Activated CD4-positive, alpha-beta memory T cell treated with anti-CD3 and anti-CD28 coated beads for 36 hours (primary cell): ENCODE measurements at places on chromosomes 7 and 10. TPM values are rescaled to one million over a fixed set of nuclear protein-coding genes. Genes with fewer than 3 reads are reported as not detected.

DNA sequence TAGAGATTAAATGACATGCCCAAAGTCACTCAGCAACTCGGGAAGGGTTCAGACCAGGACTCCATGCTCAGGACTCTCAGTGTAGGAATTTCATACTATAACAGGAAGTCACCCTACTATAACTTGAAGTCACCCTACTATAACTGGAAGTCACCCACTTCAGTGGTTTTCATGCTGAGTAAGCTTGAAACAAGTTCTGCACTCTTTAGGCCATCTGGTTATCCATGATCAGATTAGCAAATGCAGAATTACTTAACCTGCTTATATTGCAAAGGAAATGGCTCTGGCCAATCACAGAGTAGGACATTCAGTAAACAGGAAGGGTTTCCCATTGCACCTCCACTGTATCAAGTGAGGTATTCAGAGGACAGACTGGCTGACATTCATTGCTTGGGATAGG, 1240.4 kb downstream of the GATA3 start:
- no peak overlapping the region for H3K4me3 ChIP-seq
- no peak for DNase-seq
- no peaks in the 10 kb centered on the region for H3K36me3 ChIP-seq

DNA sequence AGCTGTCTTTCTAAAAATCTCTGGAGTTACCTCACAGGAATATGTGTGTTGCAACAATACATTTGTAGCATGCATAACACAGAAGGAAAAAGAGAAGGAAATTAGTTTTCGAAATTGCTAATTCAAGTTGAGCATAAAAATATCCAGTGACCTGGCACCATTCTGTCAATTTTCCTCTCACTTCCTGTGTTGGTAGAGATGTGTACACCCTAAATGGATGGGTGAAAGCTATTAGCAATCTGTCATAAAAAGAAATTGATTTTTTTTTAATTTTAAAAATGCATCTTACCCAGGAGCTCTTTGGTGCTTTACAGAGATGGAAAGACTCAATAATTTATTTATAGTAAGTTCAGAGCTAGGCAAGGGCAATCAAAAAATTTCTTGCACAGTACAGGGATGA, 333.3 kb upstream of the TMEM229A start:
- H3K4me3 ChIP-seq: no peak overlapping the region
- no peaks in the 10 kb centered on the region for H3K4me1 ChIP-seq
- no peaks in the 10 kb centered on the region for H3K27me3 ChIP-seq
- H3K27ac ChIP-seq: no peak overlapping the region
- DNase-seq: no peak

DNA sequence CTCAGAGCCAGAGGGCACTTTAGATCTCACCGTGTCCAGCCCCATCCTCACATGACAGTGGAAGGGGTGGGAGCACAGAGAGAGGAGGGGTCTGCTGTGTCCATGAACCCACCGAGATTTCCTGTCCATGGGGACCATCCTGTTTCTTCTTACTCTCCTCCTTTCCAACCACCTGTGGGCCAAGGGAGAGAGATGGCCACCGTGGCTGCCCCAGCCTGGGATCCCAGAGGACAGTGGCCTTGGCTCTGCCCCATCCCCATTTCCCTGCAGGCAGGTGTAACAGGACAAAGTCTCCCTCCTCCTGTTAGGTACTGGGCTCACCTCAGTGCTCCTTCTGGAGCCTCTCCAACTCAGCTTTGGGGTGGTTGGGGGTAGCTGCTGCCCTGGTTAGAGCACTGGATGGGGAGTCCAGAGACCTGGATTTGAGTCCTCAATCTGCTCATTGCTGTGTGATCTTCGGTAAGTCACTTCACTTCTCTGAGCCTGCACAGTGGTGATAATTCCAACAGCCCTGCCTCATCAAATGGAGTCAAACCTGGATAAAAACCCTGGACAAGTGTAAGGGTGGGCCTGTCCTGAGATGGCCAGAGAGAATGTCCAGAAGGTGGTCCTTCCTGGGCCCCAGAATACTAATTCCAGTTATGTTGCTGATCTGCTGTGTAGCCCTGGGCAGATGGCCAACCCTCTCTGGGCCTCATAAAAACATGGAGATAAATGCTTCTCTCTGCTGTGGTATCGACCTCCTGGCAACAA, 17.8 kb upstream of the PCBD1 start:
- no peak for DNase-seq
- no peaks in the 10 kb centered on the region for H3K4me1 ChIP-seq
- no peak overlapping the region for H3K27ac ChIP-seq
- H3K27me3 ChIP-seq: no peaks in the 10 kb centered on the region

DNA sequence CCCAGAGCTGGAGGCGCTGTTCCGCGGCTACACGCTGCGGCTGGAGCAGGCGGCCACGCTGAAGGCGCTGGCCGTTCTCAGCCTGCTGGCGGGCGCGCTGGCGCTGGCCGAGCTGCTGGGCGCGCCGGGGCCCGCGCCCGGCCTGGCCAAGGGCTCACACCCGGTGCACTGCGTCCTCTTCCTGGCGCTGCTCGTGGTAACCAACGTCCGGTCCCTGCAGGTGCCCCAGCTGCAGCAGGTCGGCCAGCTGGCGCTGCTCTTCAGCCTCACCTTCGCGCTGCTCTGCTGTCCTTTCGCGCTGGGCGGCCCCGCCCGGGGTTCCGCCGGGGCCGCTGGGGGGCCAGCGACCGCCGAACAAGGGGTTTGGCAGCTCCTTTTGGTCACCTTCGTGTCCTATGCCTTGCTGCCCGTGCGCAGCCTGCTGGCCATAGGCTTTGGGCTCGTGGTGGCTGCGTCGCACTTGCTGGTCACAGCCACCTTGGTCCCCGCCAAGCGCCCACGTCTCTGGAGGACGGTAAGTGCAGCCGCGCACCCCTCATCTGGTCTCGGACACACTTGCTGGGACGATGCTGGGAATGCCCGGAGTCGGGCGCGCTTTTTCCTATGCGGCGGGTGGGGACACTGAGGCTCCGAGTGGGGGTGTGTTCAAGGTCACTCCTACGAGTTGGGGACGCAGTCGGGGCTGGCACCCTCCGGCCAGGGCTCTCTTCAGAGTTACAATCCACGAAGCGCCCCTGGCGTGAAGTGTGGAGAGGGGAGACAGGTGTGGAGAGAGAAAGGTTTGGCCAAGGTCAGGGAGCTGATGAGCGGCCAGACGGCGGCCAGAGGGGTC, 717 bp downstream of the ADCY1 start:
- H3K36me3 ChIP-seq: no peaks in the 10 kb centered on the region
- DNase-seq: no peak
- H3K27ac ChIP-seq: no peak overlapping the region
- H3K4me3 ChIP-seq: no peak overlapping the region
- no peaks in the 10 kb centered on the region for H3K4me1 ChIP-seq

DNA sequence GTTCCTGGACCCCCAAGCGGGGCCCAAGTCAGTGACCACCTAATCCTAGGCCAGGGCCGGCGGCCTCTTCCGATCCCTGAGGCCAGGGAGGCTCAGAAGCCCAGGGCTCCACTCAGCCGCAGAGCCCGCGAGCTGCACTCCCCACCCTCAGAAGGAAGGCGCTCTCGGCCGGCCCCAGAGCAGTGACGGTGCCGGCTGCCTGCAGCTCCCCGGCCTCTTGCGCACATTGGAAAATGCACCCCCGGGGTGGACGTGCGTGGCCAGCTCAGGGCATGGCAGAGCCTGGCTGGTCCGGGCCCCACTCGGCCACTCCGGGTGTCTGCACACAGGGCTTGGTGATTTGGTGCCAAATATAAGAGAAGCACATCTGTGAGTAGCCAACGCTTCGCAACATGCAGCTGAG, 269.1 kb downstream of the PTPRN2 start:
- DNase-seq: no peak
- no peaks in the 10 kb centered on the region for H3K36me3 ChIP-seq
- no peak overlapping the region for H3K4me3 ChIP-seq

- no peaks in the 10 kb centered on the region for H3K36me3 ChIP-seq
- H3K4me1 ChIP-seq: no peaks in the 10 kb centered on the region
- no peak for DNase-seq
- H3K4me3 ChIP-seq: no peak overlapping the region
Measured at GRCh38 chr10:73576890-73577591, 14.1 kb downstream of the USP54 start.

DNA sequence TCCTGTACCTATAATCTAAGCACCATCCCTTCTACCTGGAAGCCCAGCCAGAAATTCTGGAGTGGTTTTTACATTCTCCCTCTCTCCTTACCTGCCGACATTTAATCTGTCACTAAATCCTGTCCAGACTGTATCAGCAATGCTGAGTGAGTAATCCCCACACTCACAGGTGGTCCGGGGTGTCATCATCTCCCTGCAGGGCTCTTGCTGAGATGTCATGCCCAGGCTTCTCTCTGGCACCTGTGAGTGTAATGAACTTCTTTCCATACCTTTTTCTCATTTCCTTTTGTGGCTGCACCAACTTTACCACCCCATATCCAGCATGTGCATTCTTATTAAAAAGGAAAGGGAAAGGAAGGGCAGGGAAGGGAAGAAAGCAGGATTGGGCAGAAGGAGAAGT, 355.2 kb downstream of the CCSER2 start:
- no peak overlapping the region for H3K4me3 ChIP-seq
- DNase-seq: no peak
- peaks cover 4% of the 10 kb centered on the region for H3K27me3 ChIP-seq

DNA sequence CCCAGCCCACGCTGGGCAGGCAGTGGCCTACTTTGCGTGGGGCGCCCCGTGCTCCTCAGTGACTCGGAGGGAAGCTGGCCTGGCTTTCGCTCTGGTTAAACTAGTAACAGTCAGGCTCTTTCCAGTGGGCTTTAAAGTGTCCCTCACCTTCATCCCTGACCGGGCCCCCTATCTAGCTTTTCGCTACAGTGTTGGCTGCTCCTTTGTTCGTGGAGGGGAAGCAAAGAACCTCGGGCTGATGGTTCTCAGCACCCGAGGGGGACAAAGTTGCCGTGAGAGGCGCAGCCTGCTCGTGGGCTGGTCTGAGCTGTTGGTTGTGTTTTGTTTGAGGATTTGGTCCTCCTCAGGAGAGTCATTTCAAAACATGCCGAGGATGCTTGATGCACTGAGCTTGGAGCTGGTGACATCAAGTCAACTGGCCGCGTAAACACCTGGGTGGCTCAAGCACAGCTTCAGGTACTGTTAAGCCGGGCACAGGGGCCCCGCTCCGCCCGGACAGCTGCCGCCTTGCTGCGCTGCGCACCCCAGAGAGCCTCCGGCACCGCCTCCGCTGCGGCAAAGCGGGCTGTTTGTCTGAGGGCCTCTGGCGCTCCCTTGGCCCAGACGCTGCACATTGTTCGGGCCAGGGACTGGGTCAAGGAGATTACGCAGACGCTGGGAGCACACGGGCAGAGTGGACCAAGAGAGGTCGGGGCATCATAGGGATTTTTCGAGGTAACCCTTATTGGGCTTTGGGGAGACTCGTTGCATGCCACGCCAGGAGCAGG, 1.6 kb downstream of the DLX6 start:
- peaks cover 7% of the 10 kb centered on the region for H3K36me3 ChIP-seq
- no peak overlapping the region for H3K27ac ChIP-seq
- H3K4me1 ChIP-seq: peaks cover 20% of the 10 kb centered on the region

The PNLIPRP1 gene
- not detected for total RNA-seq

The TRIM50 gene
- total RNA-seq: not detected
